ENCODE measurements at places on chromosomes 16 and 17. TPM values are rescaled to one million over a fixed set of nuclear protein-coding genes. Genes with fewer than 3 reads are reported as not detected.

Gene CLEC19A
- not detected for total RNA-seq

Gene NLRC5
- 16.2 TPM for total RNA-seq

Gene SMIM36
- not detected for total RNA-seq

Gene TRPV3
- 0.33 TPM for total RNA-seq

DNA sequence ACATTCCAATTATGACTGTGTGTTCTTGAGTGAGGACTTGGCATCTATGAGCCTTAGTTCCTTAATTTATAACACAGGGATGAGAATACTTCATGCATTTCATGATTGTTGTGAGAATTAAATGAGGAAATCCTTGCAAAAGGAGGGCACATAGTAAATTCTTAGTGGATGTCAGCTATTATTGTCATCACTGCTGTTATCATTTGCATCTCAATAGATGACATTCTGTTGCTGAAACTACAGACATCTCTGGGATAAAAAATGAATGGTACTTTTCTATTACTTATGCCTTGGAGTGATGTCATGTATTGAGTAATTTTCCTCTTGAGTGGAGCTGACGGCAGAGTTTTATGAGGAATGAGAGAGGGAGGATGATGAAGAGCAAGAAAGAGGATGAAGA, 184.4 kb upstream of the CDH11 start:
- no peak for DNase-seq

DNA sequence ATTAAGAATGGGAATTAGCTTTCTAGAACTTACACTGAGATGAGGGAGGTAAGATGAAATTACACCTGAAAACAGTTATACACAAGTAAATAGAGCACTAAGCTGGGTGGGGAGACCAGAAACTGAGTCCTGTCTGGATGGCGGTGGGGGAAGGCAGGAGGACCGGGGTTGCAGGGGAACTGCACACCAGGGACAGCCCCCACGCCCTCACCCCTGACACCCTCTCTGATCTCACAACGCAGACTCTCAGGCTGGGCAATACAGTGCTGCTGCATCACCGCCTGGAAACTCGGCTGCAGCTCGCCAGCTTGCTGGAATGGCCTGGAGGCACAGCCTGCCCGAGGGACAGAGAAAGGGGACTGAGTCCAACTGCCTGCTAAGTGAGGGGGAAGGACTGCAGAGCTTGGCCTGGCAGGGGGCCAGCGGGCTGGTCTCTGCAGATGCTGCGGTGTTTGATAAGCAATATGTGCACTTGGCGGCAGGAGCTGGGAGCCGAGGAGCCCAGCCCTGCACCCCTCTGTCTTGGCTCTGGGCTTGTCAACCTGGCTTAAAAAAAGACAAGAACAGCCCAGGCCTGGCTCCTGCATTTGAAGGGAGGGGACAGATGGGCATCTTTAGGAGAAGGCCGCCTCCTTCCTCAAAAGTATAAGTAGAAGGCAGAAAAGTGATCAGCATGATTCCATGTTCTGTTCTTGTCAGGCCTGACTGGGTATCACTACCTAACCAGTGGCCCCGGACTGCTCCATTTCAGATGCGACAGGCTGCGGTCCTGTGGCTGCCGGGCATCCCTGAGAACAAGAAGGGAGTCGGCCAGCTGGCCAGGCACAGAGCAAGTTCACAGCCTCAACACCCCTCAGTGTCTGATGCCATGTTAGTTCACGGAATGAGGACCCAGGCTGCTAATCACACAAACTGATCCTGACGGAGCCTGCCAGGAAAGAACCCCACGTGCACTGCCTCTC, 30.2 kb downstream of the SPHK1 start:
- DNase-seq = no peak

GRCh38 chr17:39939588-39940419, 12.3 kb downstream of the LRRC3C start:
- no peak for DNase-seq

- DNase-seq = no peak
Measured at GRCh38 chr16:79595931-79596450, 4.5 kb downstream of the MAF start.

DNA sequence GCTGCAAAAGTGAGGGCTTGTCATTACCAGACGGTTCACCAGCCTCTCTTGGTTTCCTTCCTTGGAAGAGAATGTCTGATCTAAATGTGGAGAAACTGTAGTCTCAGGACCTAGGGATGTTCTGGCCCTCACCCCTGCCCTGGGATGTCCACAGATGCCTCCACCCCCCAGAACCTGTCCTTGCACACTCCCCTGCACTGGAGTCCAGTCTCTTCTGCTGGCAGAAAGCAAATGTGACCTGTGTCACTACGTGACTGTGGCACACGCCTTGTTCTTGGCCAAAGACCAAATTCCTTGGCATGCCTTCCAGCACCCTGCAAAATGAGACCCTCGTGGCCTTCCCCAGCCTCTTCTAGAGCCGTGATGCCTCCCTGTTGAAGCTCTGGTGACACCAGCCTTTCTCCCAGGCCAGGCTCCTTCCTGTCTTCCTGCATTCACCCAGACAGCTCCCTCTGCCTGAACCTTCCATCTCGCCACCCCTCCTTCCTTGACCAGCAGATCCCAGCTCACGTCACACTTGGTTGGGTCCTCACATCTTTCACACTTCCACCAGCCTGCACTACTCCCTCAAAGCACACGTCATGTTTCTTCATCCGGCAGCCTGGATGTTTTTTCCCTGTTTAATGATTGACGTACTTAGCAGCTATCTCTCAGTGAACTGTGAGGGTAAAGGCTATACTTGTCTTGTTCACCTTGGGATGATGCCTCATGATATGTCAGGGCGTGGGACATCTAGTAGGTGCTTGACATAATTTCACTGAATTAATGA, 4.3 kb downstream of the ZNF768 start:
- no peak for DNase-seq

DNA sequence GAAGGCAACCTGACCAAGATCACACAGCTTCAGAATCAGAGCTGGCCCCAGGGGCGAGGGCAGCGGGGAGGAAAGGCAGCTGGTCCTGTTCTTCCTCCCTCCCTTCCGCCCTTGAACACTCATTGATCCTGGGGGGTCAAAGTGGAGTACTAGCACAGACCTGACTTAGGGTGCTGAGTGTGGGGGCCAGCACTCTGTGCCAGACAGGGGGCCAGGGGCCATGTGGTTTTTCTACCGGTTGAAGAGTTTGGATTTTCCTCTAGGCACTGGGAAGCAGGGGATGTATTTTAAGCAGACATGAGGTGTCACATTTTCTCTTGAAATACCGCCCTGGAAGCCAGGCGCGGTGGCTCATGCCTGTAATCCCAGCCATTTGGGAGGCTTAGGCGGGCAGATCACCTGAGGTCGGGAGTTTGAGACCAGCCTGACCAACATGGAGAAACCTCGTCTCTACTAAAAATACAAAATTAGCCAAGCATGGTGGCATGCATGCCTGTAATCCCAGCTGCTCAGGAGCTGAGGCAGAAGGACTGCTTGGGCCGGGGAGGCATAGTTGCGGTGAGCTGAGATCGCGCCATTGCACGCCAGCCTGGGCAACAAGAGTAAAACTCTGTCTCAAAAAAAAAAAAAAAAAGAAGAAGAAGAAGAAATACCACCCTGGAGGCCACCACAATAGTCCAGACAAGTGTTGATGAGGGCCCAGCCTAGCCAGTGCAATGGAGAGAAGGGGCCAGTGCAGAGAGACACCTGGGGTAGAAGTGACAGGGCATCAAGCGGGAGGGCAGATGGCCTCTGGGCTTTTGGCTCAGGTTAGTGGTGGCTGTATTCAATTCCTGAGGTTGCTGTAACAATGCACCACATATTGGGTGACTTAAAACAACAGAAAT, 15.3 kb downstream of the OSBPL7 start:
- no peak for DNase-seq

DNA sequence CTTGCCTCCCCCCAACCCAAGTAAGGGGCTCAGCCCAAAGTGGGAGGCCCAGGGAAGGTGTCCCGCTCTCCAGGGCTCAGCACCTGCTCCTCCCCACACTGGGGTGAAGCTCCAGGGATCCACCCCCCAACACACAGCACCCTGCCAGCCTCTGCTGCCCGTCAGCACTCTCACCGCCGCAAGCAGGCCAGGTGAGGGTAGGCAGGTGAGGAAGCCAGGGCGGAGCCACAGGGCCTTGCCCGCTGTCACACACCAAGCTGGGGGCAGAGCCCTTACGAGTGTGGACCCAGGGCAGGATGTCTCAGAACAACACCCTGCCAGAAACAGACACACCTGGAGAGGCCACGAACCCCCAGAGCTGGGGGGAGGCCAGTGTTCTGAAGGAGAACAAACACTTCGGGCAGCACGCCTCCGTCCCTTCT, 19.5 kb downstream of the PLLP start:
- DNase-seq = no peak

DNA sequence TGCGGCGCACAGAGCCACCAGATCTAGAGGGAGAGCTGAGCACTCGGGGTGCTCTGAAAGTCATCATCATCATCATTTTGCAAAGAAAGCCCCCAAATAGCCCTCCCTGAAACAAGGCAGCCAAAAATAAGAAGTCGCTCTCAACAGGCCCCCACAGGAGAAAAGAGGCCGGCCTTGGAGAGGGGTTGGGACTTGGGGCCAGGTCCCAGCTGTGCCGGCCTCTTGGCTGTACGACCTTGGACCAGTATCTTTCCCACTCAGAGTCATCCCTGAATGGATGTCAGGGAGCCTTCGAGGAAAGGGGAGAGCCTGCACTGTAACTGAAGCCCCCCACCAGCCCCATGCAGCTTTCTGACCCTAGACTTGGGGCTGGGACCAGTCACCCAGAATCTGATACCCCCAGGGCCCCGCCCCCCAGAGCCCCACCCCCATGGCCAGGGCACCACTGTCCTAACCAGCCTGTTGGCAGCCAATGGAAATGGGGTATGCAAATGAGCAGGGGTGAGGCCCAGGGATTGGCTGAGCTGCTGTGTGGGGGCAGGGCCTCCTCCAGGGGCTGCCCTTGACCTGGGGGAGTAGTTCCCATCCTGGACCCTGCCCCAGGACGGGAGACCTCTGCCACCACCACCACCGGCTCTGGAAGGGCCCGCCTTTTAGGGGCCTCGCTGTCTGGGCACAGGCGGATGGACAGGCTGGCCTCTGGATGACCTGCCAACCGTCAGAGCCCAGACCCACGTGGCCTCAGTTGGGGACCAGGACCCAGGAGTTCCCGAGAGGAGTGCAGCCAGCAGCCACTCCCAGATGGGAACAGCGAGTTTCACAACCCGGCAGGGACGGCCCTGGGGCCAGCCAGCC, 15.4 kb downstream of the ZFPM1 start:
- no peak for DNase-seq

DNA sequence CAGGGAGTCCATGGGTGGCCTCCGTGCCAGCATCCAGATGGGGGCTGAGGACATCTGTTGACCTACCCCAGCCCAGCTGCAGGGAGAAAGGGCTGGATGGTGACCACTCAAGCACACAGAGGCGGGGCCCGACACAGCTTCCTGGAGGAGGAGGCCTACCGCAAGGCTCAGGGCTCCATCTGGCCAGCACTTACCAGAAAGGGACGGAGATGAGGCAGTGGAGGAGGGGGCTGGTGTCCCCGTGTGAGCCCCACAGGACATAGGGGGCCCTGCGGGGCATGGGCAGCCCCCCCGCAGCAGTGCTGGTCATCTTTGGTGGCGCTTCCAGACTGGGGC, 147.5 kb upstream of the CIBAR2 start:
- no peak for DNase-seq

- DNase-seq = no peak
Measured at GRCh38 chr16:79589601-79590102, 10.9 kb downstream of the MAF start.

- DNase-seq = no peak
Measured at GRCh38 chr17:76142585-76143041, 1.6 kb upstream of the FOXJ1 start.

DNA sequence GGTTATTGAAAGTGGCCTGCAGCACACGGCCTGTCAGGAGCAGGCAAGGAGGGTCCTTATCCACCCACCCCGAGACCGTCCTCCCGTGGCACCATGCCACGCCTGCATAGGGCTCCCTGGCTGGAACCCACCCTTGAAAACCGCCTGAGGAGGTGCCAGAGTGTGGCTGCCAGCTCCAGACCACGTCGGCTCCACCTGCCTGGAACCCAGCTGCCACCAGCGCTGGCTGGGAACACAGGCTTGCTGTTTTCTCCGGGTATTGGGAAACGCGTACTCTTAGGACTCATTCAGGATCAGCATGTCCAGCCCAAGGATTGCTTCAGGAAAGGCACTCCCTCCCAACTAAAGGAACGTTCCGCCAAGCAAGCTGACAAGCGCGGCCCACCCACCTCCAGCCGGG, 6.7 kb downstream of the ARL16 start:
- DNase-seq = no peak

- DNase-seq = no peak
Measured at GRCh38 chr17:35531160-35531559, 6.3 kb downstream of the SLFN12L start.

DNA sequence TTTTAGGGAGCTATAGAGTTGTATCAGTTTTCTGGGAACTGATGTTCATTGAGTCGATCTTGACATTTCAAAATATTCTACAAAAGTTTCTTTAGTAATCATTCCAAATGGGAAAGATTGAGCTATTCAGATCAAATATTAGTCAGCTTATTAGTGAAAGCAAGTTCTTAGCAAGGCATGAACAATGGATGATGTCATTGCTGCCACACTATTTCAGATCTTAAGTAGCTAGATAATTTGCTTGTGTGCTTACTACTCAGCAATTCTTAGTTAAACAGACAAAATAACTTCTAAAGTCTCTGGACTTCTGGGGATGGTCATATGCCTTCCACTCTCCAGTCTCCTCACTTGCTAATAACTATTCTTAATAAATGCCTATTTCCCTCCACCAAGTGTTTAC, 69.0 kb upstream of the CDH8 start:
- no peak for DNase-seq
